ENCODE measurements at places on chromosomes 12 and 14. TPM values are rescaled to one million over a fixed set of nuclear protein-coding genes. Genes with fewer than 3 reads are reported as not detected.

Gene SYCP3
- 0.33 TPM for polyA plus RNA-seq

Gene CACNA2D4
- 3.7 TPM for polyA plus RNA-seq

Gene TC2N
- 3.3 TPM for polyA plus RNA-seq

Gene KERA
- 113 TPM for polyA plus RNA-seq

Gene P2RX2
- not detected for polyA plus RNA-seq

Gene ESR2
- 0.33 TPM for polyA plus RNA-seq

Gene OASL
- not detected for polyA plus RNA-seq
